ENCODE measurements at places on chromosomes 7 and 10.

DNA sequence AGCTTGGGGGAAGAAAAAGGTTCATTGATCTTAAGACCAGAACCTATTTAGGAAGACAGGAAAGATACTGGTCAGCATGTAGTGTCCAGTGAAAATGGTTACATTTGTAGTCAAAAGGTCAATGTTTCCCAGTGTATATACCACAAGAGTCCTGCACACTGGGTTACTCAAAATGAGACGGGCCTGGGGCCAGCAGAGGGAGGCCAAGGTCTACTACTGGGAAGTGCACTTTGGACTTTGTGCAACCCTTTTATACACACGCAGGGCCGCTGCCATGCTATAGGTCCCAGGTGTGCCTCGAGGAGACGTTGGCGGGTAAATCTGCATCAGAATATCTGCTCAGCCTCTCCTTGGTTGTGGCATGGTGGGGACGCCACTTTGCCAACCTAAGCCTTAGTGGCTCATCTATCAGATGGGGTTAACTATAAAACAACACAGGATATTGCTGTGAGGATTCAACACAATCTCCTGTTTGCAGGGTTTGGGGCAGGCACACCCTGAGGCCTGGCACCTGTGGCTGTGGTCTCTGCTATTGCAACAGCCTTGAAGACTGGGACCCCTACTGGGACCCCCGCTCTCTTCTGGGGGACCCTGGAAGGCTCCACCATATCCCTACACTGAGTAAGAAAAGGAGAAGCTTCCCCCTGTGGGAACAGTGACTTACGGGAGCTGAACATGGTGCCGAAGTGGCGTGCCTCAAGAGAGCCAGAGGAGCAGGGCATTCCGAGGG lies 19.7 kb downstream of the CLRN3 start:
- DNase-seq, result no peak

GRCh38 chr7:82789883-82790609 lies 346.5 kb upstream of the CACNA2D1 start:
- no peak for DNase-seq

- no peak for DNase-seq
Observed at GRCh38 chr10:22801785-22802184, 87.4 kb upstream of the PIP4K2A start.

- DNase-seq, result no peak
Observed at GRCh38 chr10:10302689-10303088, 715.0 kb upstream of the CELF2 start.

Measured in epithelial cell of proximal tubule (primary cell).